Spinal cord (tissue), 10 donors: ENCODE measurements at places on chromosomes 2 and 18. TPM values are rescaled to one million over a fixed set of nuclear protein-coding genes. Genes with fewer than 3 reads are reported as not detected.
A peak's percentile ranks its signal among the peaks of the same experiment; 100 is the strongest.

Gene ATP8B1
- 12.0 TPM for total RNA-seq

Gene UGT1A7
- not detected for total RNA-seq

Gene SGPP2
- total RNA-seq: 1.7 TPM

Gene EMX1
- 0.28 TPM for total RNA-seq

Gene SMYD1
- under 0.01 TPM for total RNA-seq

DNA sequence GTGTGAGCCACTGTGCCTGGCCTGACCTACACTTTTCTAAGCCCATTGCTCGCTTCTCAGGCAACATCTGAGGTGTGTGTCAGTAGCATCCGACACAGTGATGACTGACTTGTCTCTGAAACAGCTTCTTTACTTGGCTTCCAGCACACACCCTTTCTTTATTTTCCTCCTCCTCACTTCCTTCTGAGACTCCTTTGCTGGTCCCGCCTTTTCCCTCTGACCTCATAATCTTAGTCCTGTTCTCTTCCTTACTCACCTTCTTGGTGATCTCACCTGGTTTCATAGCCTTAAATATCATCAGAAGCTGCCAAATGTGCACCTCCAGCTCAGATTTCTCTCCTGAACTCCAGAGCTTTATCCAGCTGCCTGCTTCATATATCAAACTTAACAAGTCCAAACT, 66.6 kb upstream of the PELI1 start:
- H3K27me3 ChIP-seq: no peaks in the 10 kb centered on the region
- no peaks in the 10 kb centered on the region for H3K4me1 ChIP-seq
- no peaks in the 10 kb centered on the region for H3K36me3 ChIP-seq
- no peak overlapping the region for H3K4me3 ChIP-seq
- no peak for DNase-seq
- no peak overlapping the region for H3K27ac ChIP-seq

DNA sequence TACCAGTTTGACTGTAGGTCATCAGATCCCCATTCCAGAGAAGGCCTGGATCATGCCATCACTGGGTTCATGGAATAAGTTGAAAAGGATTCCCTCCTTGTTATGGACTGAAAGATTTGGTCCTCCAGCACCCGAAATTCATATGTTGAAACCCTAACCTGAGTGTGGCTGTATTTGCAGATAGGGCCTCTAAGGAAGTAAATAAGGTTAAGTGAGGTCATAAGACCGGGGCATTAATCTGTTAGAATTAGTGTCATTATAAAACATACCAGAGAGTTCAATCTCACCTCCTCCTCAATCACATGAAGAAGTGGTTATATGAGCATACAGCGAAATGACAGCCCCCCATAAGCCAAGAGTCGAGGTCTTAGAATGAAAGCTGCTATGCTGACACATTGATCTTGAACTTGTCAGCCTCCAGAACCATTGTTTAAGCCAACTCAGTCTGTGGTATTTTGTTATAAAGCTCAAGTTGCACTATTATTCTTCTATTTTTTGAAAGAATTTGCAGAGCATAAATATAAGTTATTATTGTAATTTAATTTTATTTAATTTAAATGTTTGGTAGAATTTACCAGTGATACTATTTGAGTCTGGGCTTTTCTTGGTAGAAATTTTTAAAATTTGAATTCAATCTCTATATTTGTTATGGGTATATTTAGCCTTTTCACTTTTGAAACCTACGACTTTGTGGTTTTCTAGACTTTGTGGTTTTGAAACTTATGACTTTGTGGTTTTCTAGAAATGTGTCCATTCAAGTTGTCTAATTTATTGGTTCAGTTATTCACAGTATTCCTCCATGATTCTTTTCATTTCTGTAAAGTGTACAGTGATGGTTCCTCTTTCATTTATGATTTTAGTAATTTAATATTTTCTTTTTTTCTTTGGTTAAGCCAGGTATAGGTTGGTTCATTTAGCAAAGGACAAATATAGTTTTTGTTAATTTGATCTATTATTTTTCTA, 1206.7 kb upstream of the CDH2 start:
- H3K36me3 ChIP-seq: no peaks in the 10 kb centered on the region
- H3K27ac ChIP-seq: no peak overlapping the region
- no peaks in the 10 kb centered on the region for H3K27me3 ChIP-seq
- no peaks in the 10 kb centered on the region for H3K4me1 ChIP-seq

DNA sequence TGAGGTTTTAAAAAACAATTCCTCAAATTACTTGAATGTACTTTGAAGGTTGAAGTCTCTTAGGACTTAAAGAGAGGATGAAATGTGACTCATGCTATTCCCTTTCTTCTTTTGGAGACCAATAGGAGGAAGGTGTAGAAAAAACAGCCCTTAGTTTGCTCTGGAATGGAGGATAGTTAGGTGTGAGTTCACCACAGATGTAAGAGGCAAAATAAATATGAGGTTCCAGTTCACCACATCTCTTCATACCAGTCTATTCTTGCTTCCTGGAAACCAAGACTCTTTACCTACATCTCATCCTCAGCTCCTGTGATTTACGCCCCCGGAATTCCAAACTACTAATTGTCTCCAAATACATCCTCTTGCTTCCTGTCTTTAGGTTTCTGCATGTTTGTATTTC, 77.5 kb upstream of the TTC21B start:
- H3K4me3 ChIP-seq: no peak overlapping the region
- DNase-seq: no peak
- no peaks in the 10 kb centered on the region for H3K4me1 ChIP-seq
- H3K27me3 ChIP-seq: no peaks in the 10 kb centered on the region
- no peaks in the 10 kb centered on the region for H3K36me3 ChIP-seq
- H3K27ac ChIP-seq: no peak overlapping the region

- no peak for DNase-seq
- H3K36me3 ChIP-seq: no peaks in the 10 kb centered on the region
- H3K4me3 ChIP-seq: no peak overlapping the region
- no peak overlapping the region for H3K27ac ChIP-seq
- H3K27me3 ChIP-seq: no peaks in the 10 kb centered on the region
These were observed 406.1 kb upstream of the SOX11 start for GRCh38 chr2:5285872-5286769.

GRCh38 chr2:197777823-197778407, 7.2 kb downstream of the BOLL start:
- peak; percentile 43 for DNase-seq
- no peaks in the 10 kb centered on the region for H3K4me1 ChIP-seq
- H3K36me3 ChIP-seq: no peaks in the 10 kb centered on the region
- no peaks in the 10 kb centered on the region for H3K27me3 ChIP-seq

DNA sequence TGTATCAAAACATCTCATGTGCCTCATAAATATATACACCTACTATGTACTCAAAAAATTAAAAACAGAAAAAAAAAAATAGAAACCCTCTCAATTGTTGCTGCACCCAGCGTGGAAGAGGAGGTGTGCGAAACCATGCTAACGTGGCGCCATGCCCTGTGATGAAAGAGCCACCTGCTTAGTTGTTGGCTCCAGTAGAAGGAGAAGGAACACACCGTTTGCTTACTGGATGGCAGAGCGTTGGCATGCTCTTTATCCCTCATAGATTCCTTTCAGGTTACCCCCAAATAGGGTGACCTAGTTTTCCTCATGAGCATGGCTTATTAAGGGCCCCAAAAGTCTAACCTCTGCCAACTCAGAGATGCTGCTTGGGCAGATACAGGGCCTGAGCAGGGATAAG, 332.1 kb downstream of the AGAP1 start:
- peaks cover 23% of the 10 kb centered on the region for H3K36me3 ChIP-seq
- no peak overlapping the region for H3K27ac ChIP-seq
- no peak overlapping the region for H3K4me3 ChIP-seq
- no peak for DNase-seq
- no peaks in the 10 kb centered on the region for H3K4me1 ChIP-seq

DNA sequence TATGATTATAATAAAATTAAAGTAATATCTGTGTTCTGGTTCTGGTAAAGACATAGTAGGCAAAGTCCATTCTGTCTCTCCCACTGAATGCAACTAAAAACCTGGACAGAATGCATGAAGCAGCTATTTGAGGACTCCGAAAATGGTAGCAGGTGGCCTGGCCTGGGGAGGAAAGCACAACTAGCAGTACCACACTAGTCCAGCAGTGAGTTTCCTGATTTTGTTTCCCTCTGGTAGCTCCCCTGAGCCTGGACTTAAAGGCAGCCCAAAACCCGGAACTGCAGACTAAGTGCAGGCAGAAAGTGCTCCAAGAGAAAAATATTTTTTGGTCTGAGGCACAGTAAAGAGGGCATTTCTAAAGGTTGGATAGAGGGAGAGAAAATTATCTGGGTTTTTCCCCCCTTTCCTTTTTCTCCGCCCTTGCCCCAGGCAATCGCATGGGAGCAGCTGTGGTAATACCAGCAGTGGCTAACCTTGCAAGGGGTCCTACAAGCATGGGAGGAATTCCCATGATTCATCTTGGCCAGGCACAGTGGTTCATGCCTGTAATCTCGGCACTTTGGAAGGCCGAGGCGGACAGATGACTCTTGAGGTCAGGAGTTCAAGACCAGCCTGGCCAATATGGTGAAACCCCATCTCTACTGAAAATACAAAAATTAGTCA, 32.3 kb downstream of the ASXL2 start:
- H3K4me1 ChIP-seq: no peaks in the 10 kb centered on the region
- no peaks in the 10 kb centered on the region for H3K27me3 ChIP-seq
- DNase-seq: no peak
- no peak overlapping the region for H3K4me3 ChIP-seq
- peaks cover 11% of the 10 kb centered on the region for H3K36me3 ChIP-seq
- no peak overlapping the region for H3K27ac ChIP-seq

DNA sequence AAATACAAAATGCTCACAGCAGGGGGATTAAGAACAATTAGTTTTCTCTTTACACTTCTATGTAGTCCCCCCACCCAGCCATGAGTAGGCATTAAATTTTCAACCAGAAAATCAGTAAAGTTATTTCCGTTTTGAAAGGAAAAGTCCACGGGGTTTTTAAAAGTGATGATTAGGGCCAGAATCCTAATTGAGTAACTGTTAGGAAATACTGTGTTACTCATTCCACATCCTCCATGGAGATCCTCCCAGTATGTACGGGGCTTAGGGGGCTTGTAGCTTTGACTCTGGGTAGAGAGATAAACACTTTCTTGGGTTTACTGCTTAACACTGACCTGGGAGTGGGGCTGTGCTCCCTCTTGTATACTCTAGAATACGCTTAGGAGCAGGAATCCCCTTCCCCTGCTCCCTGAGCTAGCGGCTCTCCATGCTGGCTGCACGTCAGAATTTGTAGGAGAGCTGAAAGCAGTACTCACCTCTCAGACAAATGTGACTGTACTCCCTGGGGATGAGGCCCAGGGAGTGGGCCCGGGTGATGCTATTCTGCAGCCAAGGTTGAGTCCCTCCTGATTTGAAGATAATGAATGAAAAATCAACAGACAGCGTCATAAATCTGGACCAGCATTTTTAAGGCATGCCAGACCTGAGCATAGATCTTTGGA, 100.5 kb downstream of the SLC4A3 start:
- H3K4me3 ChIP-seq: no peak overlapping the region
- H3K27me3 ChIP-seq: no peaks in the 10 kb centered on the region
- H3K36me3 ChIP-seq: no peaks in the 10 kb centered on the region
- no peak overlapping the region for H3K27ac ChIP-seq
- no peaks in the 10 kb centered on the region for H3K4me1 ChIP-seq

DNA sequence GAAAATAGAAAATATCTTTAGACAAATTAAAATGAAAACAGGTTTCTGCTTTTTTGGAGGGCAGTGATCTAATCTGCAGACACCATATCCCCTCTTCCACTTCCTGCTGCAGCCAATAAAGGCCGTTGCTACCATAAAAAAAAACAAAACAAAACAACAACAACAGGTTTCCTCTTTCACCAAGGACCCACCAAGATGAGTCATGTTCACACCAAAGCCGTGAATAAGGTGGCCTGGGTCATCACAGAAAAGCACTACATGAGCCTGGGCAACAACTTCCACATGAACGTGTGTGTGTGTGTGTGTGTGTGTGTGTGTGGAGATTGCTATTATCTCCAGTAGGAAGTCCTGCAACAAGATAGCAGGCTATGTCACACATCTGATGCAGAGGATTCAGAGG, 24.8 kb upstream of the TFCP2L1 start:
- H3K27me3 ChIP-seq: no peaks in the 10 kb centered on the region
- no peak overlapping the region for H3K27ac ChIP-seq
- H3K36me3 ChIP-seq: no peaks in the 10 kb centered on the region

DNA sequence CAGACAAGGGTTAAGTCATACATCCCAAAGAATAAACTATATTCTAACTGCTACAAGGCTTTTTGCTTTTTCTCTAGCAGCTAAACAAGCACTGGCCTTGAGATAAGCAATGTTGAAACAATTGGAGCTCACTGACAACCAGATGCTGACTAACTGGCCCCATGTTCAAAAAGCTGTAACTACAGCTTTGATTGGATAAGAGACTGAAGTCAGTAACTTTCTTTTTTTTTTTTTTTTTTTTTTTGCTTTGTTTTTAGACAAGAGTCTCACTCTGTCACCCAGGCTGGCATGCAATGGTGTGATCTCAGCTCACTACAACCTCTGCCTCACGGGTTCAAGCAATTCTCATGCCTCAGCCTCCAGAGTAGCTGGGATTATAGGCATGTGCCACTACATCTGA, 45.4 kb upstream of the TMEM163 start:
- H3K4me1 ChIP-seq: no peaks in the 10 kb centered on the region
- no peak for DNase-seq
- H3K36me3 ChIP-seq: no peaks in the 10 kb centered on the region
- H3K4me3 ChIP-seq: no peak overlapping the region
- no peak overlapping the region for H3K27ac ChIP-seq
- no peaks in the 10 kb centered on the region for H3K27me3 ChIP-seq

DNA sequence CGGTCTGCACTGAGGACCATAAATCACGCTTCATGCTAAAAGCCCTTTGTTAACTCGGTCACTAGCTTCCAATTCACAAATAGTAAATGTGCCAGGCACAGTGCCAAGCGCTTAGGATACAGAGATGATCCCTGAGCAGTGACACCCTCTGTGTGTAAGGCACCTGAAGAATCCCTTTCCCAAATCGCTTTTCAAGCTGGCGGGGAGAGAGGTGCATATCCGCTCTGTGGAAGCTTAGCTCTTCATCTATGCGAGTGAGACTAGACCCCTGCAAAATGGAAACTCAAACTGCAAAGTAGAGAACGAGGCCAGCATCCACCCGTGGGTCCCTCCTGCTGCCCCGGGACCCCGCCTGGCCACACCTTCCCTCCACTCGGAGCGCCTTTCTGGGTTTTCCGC, 2.4 kb downstream of the PIEZO2 start:
- H3K4me3 ChIP-seq: peak overlapping the region; percentile 54
- H3K27ac ChIP-seq: no peak overlapping the region
- peaks cover 51% of the 10 kb centered on the region for H3K27me3 ChIP-seq
- H3K4me1 ChIP-seq: peaks cover 33% of the 10 kb centered on the region

DNA sequence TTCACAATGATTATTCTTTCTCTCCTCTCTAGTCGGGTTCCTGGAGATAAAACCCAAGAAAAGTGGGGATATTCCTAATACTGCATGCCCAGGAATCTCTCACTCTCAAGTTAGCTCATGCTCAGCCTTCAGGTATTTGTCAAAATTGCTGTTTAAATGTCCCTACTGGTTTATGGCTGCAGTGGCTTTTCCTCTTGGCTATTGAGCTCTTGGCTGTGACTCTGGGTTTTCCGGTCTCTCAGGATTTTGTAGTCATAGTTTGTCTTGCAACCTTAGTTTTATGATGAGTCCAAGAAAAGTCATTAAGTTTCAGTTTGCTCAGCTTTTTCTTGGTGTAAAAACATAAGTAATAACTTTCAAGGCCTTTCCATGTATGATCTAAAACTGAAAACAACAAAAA, 820.7 kb upstream of the HS6ST1 start:
- no peaks in the 10 kb centered on the region for H3K36me3 ChIP-seq
- H3K4me3 ChIP-seq: no peak overlapping the region
- H3K27ac ChIP-seq: no peak overlapping the region
- no peaks in the 10 kb centered on the region for H3K27me3 ChIP-seq

GRCh38 chr2:161965994-161966393, 108.0 kb downstream of the DPP4 start:
- no peak overlapping the region for H3K4me3 ChIP-seq
- H3K27ac ChIP-seq: no peak overlapping the region
- no peaks in the 10 kb centered on the region for H3K36me3 ChIP-seq
- no peaks in the 10 kb centered on the region for H3K27me3 ChIP-seq
